Activated CD4-positive, alpha-beta T cell treated with anti-CD3 and anti-CD28 coated beads, Interleukin-2, amount 50 U/mL, for 4 hours (primary cell): ENCODE measurements at places on chromosomes 2 and 18.

DNA sequence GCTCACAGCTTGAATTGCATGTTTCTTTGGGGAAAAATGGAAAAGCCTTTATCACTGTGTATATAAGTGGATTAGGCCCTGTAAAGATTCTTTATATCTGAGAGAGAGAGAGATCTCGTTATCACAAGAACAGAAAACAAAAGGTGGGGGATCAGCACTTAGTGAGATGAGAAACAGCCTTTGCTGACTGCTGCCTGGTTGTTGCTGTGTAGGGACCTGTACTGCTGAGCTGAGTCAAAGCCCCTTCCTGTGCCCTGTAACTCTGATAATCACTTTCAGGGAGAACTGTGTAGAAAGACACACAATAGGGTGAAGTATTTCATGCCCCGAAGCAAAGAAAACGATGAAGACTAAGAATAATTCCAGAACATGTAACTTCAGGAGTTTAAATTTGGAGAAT lies 30.6 kb upstream of the FAM237A start:
- DNase-seq, result no peak

- no peak for DNase-seq
These were observed 833.1 kb upstream of the NXPH2 start for GRCh38 chr2:139613264-139613663.

DNA sequence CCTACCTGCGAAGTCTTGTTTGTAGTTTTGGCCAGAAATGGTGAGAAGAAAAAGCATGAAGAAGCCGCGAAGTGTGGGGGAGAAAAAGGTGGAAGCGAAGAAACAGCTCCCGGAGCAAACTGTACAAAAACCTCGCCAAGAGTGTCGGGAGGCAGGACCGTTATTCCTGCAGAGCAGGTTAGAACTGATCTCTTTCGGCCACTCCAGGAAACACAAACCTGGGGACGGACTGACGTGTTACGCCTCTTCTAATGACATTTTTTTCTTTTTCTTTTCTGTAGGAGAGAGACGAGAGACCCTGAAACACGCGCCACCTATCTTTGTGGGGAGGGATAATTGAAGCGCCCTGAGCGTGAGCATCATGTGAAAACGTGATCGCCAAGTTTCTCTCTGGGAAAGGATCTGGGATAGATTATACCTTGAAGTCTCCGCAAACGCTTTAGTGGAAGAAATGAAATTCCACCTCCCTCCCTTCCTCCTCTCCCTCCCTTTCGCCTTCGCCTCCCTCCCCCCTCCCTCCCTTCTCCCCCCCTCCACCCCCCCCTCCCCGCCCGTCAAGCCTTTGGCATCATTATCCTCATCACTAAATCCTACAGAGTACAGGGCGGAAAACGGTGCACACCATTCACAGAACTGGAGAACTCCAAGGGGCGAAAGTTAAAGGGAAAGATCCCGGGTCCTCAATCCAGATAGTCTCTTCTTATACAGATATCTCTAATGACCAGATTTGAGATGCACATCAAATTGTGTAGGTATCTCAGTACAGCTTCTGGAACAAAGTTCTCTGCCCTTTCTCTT lies at the start of gene ZEB2:
Gene ZEB2 (minus strand): TSS at position 186 of the 798 bp plus-strand sequence. CDS start 2,769 bp downstream, outside the sequence.
- DNase-seq, result no peak

DNA sequence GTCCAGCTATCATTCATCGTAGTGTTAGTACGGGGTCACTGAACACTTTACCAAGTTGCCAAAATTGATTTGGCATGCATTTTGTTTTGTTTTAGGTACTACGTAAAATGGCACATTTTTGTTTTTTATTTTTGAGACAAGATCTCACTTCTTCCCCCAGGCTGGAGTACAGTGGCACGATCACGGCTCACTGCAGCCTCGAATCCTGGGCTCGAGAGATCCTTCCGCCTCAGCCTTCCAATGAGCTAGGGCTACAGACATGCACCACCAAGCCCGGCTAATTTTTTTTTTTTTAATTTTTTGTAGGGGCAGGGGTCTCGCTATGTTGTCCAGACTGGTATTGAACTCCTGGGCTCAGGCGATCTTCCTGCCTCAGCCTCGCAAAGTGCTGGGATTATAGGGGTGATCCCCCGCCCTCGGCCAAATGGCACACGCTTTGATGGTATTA lies 786 bp downstream of the TAF1B start:
- DNase-seq, result no peak

- DNase-seq, result no peak
These were observed 77.4 kb downstream of the SLC39A10 start for GRCh38 chr2:195734395-195734794.

- no peak for DNase-seq
These were observed 209.8 kb downstream of the DCDC2C start for GRCh38 chr2:3913166-3913565.

- DNase-seq, result no peak
These were observed 51.9 kb upstream of the THOC1 start for GRCh38 chr18:319720-320119.

- no peak for DNase-seq
These were observed 20.5 kb downstream of the AQP12A start for GRCh38 chr2:240712121-240712520.

- DNase-seq, result no peak
These were observed 36.2 kb downstream of the GLS start for GRCh38 chr2:190916829-190917228.

GRCh38 chr18:51011709-51012108 lies 18.3 kb upstream of the SMAD4 start:
- no peak for DNase-seq

DNA sequence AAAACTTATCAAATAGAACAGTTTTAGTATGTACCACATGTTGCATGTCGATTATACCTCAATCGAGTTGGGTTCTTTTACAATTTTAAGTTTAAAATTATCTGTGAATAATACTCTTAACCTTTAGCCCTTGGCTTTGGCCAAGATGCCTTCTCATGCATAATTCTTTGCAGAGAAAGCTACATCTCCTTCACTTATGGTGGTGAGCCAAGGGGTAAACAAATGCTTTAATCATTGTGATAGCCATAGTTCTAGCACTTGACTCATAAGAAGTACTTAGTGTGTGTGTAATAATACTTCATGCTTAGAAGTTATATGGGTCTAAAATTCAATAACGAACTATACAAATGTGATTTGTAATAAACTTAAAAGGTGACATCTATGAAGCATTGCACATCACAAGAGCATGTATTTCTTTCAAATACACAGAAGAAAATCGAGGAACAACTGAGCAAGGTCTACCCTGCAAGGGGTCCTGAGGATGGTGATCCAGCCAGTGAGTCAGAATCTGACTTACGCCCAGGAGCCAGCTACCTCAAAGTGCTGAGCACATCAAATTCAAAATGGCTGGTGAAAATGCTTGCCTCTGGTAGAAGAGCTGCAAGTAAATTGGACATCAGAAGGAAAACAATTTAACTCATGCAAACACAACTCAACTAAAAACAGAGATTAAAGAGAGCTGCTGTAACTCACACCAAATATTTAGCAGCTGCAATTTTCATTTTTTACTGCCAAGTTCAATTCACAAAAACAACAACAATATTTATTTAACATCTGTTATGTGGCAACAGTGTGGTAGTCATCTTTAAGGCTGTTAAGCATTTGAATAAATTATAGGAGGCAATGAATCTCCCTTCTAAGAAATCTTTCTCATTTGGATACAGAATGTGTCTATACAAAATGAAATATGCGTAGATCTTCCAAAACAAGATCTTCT lies 23.8 kb upstream of the TTC39C start:
- DNase-seq, result no peak

DNA sequence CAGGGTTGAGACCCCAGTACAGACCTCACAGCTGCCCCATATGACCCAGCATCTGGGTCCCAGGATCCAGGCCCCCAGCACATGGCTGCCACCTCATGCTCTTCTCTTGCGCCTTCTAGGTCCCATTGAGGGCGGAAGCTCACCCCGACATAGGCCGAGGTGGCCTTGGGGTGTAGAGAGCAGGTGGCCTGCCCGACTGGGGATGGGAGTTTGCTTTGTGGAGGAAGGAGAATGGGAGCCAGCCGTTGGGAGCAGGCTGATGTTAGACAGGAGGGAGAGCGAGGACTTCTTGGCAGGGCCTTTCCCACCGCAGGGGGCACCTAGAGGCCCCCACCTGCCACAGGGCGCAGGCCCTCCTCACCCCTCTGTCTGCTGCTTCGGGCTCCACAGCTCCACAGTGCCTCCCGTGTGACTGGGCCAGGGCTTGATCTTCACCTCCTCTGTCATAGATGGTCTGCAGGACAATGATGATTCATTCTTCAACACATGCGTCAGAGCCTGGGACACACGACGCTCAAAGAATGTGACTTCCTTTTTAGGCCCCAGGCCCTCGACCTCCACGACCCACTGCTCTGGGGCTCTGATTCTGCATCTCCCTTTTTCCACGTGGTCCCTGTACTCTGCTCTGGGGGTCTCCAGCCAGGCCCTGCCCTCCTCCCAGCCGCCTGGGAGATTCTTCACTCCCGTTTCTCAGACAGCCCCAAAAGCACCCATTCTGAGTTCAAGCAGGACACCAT lies 86.6 kb upstream of the ODC1 start:
- DNase-seq, result no peak

- no peak for DNase-seq
These were observed 41.6 kb upstream of the SPAG16 start for GRCh38 chr2:213242653-213243052.

DNA sequence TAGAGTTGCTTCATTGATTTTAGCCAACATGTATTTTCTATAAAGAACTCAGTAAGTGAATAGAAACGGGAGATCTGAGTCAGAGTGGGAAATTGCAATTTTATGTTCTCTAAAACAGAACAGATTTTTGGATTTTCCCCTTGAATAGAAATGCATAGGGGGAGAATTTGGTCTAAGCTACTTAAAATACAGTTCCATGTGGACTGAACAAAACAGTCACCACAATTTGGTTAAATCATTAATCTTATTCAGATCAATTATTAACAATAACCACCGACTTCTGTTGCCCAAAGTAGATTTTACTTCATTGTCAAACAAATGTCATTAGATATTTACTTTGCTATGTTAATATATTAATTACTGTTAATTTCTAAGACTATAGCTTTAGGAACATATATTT lies 107.7 kb downstream of the SCG2 start:
- DNase-seq, result no peak

DNA sequence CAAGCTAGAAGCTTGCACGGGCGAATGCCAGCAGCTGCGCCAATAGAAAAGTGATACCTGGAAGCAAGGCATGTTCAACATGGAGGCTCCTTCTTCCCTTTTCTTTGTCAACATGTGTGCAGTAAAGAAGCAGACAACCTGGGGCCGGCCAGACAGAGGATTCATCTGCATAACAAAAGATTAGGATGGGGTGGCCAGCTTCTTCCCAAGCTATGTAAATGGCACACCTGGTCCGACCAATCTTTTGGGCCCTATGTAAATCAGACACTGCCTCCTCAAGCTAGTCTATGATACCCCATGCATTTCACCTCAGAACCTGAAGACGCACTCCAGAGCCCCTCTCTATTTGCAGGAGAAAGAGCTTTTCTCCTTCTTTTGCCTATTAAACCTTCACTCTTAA lies 66.4 kb upstream of the TGFA start:
- no peak for DNase-seq

GRCh38 chr2:207352978-207353671 lies 176.6 kb upstream of the CREB1 start:
- no peak for DNase-seq

DNA sequence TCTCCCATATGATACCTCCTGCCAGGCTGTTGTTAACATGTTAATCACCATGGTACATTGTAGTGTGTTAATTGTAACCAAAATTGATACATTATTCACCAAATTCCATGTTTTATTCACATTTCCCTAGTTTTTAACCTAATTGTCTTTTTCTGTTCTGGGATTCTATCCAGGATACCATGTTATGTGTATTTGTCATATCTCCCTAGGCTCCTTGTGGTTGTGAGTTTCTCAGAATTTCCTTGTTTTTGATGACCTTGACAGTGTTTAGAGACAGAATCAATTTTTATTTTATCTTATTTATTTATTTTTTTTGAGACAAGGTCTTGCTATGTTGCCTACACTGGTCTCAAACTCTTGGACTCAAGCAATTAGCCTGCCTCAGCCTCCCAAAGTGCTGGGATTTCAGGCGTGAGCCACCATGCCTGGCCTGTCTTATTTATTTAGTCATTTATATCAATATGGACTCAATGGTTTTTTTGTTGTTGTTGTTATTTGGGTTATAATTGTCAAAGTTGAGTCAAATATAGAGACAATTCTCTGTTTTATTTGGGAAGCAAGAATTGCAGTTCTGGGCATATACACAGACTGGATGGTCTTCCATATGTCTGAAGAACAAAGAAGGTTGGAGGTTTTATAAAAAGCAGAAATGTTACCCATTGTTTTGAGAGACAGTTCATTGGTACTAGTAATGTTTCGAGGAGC lies 42.6 kb downstream of the INPP4A start:
- no peak for DNase-seq

DNA sequence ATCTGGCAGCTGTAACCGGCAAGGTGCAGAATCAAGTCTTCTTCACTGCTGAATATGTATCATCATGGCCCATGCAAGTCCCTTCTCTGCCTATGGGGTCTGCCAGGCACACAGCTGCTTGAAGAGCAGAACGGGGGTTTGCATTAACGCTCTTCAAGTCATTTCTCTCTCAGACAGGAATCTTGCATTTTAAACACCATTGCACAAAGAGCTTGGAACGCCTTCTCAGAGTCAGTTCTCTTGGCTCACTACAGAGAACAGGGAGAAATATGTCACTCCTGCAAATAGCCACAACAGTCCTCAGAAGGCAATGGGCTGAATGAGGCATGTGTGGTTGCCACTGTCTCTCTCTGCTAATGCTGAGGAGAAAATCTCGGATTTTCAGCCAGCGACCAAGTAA lies 2173.5 kb upstream of the PIK3C3 start:
- DNase-seq, result no peak

DNA sequence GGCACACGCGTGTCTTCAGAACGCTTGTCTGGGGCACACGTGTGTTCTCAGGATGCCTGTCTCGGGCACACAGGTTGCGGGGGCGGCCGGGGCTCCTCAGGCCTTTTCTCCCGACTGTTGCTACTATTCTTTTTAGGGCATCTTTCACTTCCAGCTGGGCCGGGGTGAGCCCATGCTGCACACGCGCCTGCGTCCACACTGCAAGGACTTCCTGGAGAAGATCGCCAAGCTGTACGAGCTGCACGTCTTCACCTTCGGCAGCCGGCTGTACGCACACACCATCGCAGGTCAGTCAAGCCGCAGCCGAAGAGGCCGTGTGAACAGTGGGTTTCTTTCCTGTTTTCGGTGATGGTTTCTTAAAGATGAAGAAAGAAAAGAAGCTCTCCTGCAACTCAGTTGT lies 25.0 kb downstream of the CTDP1 start:
- DNase-seq, result no peak
